Stimulated activated CD8-positive, alpha-beta memory T cell treated with anti-CD3 and anti-CD28 coated beads, Interleukin-2, amount 100 ng/mL, for 48 hours (primary cell): ENCODE measurements at places on chromosomes 1 and 21.

- no peak for DNase-seq
These were observed 6.2 kb downstream of the KCNA3 start for GRCh38 chr1:110668549-110668948.

GRCh38 chr1:23624440-23624839 is 65.1 kb upstream of the ID3 start:
- peak; percentile 47 for DNase-seq

- no peak for DNase-seq
These were observed 4.3 kb upstream of the RWDD3 start for GRCh38 chr1:95229706-95230105.

DNA sequence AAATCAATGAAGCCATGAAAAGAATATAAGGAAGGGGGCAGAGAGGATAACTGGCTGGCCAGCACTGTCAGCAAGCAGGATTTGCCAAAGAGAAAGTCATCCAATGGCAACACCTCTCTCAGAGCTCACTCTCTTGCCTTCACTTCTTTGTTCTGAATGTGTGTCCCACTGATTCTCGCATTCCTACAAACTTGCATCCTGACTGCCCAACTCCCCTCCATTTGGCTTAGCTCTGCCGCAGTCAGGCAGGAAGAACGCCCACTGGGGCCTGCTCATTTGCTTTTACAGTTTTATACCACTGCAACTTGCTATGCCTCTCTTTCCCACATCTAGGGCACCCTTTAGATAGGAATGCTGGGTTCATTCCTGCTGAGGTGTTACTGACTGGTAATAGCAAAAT is 364.2 kb upstream of the ST6GALNAC5 start:
- DNase-seq: no peak

DNA sequence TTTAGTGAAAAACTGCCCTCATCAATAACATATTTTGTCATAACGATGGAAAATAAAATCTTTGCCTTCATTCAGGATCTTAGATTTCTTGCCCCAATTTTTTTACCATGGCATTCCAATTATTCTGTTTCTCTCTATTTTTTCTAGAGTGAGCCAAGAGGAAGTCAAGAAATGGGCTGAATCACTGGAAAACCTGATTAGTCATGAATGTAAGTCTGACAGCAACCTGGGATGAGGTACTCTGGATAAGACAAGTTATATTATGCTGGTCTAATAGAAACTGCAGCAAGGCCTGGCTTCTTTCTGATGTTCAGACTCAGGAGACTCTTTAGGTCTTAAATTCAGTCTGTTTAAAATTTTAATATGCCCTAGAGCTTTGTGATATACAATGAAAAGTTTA is 3.5 kb downstream of the RGS4 start:
- no peak for DNase-seq

DNA sequence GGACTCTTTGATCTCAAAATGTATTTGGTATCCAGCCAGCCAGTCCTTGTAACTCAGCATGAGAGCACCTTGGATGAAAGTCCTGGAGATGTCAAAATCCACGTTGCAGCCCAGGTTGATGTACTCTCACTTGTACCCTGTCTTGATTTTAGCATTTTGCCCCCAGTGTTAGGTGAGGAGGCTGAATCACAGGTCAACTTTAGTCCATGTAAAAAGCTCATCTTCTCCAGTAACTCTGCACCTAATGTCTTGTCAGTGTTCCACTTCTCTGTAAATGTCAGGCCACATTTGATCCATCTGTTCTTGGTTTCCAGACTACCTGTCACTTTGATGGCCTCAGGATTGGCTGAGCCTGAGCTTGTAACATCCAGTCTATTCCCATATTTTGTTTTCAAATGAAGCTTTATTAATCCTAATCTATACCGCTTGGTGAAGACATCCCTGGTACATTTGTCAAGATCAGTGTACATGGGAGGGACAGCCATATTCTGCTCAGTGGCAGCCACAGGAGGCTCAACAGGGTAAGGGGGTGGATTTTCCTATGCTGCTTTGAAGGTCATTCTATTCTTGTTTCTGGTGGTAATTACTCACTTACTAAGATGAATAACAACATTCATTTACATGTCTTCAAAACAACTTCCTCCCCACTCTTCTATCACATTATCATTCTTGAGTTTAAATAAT is 24.1 kb upstream of the FCRL3 start:
- DNase-seq: no peak

DNA sequence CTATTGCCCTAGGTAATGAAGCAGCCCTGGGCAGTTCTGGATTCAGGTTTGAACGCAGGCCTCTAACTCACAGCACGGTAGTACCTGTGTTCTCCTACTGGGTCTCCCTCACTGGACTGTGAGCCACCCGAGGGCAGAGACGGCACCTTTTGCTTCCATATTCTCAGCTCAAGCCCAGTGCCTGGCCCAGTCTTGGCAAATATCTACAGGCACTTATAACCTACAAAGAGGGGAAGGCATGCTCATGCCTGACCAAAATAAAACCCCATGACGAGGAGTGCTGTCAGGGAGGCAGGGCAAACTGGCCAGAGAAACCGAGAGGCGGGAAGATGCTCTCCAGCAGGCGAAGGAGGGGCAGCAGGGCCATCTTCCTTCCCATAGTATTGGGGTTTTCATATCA is 91.1 kb downstream of the DDX20 start:
- no peak for DNase-seq

DNA sequence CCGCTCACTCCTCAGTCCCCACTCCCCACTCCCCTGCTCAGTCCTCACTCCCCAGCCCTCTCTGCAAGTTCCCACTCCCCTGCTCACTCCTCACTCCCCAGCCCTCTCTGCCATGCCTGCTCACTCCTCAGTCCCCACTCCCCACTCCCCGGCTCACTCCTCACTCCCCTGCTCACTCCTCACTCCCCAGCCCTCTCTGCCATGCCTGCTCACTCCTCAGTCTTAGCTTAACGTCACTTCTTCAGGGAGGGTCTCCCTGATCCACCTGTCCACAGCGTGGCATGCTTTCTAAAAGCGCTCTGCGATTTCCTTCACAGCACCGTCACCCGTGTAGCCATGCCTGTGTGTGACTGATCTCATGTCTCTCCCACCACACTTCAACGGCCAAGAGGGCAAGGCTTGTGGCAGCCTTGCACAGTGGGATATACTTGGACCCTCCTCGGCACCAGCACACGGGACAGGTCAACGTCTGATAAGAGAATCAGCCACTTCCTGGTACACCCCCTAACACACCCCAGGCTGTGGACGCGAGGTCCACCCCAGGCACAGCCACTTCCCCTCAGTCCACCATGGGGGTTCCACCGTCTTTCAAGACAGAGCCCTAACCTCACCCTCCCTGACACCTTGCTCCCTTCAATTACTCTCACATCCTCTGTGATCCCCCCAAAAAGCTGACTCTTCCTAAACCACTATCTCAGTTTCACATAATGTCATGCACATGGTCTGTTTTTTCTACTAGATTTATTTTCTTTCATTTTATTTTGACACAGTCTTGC is 14.0 kb downstream of the PRDM15 start:
- DNase-seq: no peak

GRCh38 chr21:44987886-44988606 is 48.2 kb downstream of the SLX9 start:
- no peak for DNase-seq

- no peak for DNase-seq
These were observed 518.1 kb upstream of the NR5A2 start for GRCh38 chr1:199509456-199509855.

GRCh38 chr1:82462366-82462765 is 661.6 kb downstream of the ADGRL2 start:
- DNase-seq: no peak
